ENCODE measurements at places on chromosomes 3 and 15. TPM values are rescaled to one million over a fixed set of nuclear protein-coding genes. Genes with fewer than 3 reads are reported as not detected.

DNA sequence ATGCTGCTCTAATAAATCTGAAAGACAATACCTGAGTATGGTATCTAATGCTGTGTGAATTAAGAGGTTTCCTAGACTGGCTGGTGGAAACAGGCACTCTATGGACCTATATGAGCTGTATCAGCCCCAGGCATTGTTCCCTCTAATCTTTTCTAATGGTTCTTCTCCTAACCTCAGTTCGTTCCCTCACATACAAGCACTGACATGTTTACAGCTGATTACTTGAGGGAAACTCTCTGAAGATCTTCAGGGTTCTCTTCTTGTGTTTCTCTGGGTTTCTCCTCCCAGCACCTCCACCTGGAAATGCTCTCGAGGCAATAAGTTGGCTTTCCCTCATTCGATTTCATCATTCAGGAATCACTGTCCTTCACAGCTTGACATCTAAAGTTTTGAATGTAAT lies 52.9 kb downstream of the KLF15 start:
- DNase-seq = no peak

GRCh38 chr3:38687321-38687720 lies 37.8 kb upstream of the SCN5A start:
- no peak for DNase-seq

Gene PHLDB2
- 11.3 TPM for total RNA-seq

DNA sequence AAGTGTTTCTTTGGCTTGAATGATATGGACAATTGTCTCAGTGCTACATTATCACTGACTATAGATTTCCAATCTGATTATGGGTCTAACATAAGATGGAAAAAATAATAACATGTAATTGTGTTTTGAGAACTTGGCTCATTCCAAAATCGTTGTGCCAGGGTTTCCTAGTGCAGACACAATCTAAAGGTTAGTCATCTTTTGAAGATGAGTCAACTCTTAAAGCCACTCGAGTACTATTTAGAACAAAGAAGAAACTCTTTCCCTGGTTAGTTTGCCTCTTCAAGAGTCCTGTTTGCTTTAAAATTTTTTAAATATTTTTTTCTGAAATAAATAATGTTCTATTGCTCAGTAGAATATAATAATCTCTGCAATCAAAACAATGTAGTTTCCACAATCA lies 301.0 kb downstream of the CADM2 start:
- DNase-seq = no peak

Gene CYP1A1
- total RNA-seq = 0.15 TPM

- no peak for DNase-seq
These were observed 592 bp downstream of the MOBP start for GRCh38 chr3:39468108-39468436.

GRCh38 chr15:90911302-90911623 lies 8.2 kb downstream of the MAN2A2 start:
- no peak for DNase-seq

GRCh38 chr15:74855857-74856256 lies 12.9 kb upstream of the ULK3 start:
- no peak for DNase-seq

Gene TM6SF1
- total RNA-seq = 0.69 TPM

Gene GOLGA6L7
- total RNA-seq = not detected

Gene CNTN4
- not detected for total RNA-seq

Gene MB21D2
- 7.8 TPM for total RNA-seq

Gene TMOD2
- 1.7 TPM for total RNA-seq

DNA sequence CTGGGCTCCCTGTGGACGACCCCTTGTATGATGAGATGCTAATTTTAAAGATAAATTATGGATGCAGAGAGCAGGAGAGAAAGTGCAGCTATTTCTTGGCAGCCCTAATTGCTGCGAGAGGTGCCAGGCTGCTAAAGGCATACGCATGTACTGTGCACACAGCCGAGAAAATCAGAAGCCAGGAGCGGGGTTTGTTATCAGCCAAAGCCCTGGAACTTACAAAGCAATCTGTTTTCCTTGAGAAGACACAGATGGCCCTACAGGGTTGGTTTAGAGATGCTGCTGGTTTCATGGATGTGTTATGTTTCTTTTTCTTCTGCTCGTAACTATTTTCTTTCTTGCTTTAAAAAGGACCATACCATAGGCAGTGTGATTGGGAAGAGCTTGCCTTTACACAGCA lies 11.7 kb upstream of the CCK start:
- no peak for DNase-seq

DNA sequence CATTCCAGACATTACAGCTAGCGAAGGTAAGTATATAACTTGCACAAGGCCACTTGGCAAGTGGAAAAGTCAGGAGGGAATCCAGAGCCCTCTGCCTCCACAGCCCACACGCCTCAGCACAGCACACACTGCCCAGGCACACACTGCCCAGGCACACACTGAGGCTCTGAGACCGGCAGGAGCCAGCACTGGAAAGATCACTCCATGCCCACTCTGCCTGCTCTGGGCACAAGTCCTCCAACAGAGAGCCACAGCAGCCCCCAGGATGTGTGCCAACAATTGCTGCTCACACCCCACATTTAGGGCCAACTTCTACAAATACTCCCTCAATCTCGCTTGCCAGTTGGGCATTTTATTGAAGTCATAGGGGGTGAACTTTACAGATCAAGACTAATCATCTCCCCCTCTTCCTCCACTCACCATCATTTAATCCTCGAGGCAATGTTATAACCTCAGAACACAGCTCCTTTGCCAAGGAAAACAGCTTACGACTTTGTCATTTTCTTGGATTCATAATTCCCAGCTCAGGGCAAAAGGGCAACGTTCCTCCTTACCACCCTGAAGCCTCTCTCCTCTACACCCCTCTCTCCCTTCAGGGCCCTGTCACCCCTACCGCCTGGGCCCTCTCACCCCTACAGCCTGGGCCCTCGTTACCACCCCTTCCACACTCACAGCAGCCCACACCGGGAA lies 53.0 kb upstream of the TPM1 start:
- DNase-seq = no peak

- no peak for DNase-seq
These were observed 20.6 kb upstream of the USP3 start for GRCh38 chr15:63483521-63484371.

Gene LRIG1
- 5.3 TPM for total RNA-seq

Gene MED12L
- 2.8 TPM for total RNA-seq

DNA sequence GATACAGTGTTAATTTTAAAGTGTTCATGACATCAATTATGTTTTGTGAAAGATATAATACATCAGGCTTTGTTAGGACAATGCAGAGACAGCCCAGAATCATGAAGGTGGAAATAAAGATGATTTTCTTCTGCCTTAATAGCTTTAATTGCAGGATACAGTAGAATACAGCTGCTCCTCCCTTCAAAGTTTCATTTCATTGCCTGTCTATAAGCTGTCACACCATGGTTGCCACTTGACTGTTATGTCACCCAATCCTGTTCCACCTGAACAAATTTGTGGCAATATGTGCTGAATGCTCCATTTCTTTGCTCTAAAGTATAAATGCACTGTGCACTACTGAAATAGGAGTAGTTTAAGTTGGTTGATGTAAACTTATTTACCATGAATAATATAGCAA lies 537.8 kb upstream of the ROBO2 start:
- DNase-seq = no peak

DNA sequence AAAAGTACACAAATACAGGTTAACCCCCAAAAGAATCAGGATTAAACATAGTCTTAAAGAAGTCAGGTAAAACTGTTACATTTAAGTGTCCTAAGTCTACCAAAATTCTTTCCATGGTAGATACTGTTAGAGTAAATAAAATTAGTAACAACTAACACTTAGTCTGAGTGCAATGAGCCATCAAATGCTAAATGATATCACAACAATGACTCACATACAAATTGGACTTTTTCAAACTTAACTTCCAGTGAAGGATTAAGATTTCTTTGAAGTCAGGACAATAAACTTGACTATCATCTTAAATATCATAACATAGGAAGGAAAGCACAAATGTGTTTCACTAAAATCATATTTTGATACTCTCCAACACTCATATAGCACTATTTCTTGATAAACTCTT lies 43.9 kb downstream of the ZNF148 start:
- no peak for DNase-seq

DNA sequence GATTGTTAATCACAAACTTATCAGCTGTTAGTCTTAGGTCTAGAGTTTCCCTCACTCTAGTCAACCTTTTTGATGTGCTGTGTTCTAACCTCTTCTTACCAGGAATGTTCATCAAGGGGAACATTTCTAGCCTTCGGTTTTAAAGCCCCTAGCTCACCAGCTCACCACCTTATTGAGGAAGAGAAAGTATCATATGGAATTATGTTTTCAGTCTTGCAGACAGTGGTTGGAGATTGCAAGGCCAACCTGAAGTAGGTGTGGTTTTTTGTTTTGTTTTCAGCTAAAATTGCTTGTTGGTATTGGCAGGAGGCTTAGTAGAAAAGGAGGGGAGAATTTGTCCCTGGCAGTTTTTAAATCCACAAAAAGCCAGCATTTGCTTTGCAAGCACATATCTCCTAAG lies 48.4 kb upstream of the CCDC80 start:
- DNase-seq = no peak

Gene GOLGA6D
- total RNA-seq = not detected

- DNase-seq = no peak
These were observed 7.1 kb downstream of the SCAMP2 start for GRCh38 chr15:74866090-74866489.

Gene PP2D1
- total RNA-seq = not detected

DNA sequence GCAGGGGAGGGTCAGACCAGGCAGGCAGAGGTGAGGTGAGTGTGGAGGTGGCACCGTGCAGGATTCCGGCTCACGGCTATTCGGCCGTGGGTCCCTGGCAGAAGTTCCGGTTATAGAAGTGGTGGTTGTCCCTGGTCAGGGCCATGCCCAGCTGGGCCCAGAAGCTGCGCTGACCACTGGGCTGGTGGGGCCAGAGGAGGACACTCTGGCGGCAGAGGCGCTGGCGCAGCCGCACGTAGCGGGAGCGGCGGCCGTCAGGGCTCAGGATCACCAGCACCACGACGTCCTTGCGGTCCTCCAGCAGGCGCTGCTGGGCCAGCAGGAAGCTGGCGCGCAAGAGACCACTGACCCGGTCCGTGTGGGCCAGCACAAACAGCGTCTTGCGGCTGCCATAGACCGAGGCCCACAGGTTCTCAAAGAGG lies 4.3 kb downstream of the TLR9 start:
- DNase-seq = no peak

Gene CPA3
- total RNA-seq = not detected

Gene CD47
- total RNA-seq = 89.7 TPM

Gene CD200
- total RNA-seq = not detected

GRCh38 chr15:88701561-88702095 lies 62.8 kb downstream of the ISG20 start:
- DNase-seq = peak; percentile 10

Gene DUOXA1
- total RNA-seq = not detected

- DNase-seq = no peak
These were observed 6.1 kb upstream of the SFMBT1 start for GRCh38 chr3:53051929-53052328.

- DNase-seq = no peak
These were observed 11.6 kb downstream of the NR1D2 start for GRCh38 chr3:23956701-23957100.

GRCh38 chr15:64314456-64314855 lies 41.5 kb downstream of the CSNK1G1 start:
- no peak for DNase-seq

Gene OSBPL10
- 88.1 TPM for total RNA-seq

Gene CCR3
- not detected for total RNA-seq

DNA sequence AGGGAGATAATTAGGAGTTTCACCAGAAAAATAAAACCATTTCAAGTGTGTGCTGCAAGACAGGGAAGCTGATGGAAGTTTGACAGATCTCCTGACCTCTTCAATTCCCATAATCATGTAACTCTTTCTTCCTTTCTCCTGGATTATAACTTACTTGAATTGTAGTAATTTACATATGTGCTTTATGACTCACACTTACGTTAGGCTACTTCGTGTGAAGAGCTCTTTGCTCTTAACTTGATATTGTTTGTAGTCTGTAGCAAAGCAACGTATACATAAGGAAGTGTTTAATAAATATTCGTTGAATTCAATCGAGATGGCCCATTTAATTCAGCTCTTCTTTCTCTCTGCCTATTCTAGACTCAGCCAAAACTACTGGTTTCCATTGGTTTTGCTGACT lies 23.5 kb downstream of the ROBO2 start:
- no peak for DNase-seq

Gene PPARG
- 88.1 TPM for total RNA-seq

- no peak for DNase-seq
These were observed 153.4 kb upstream of the MME start for GRCh38 chr3:154926721-154927120.

Gene MASP1
- not detected for total RNA-seq

Gene GOLGA6A
- 0.05 TPM for total RNA-seq

DNA sequence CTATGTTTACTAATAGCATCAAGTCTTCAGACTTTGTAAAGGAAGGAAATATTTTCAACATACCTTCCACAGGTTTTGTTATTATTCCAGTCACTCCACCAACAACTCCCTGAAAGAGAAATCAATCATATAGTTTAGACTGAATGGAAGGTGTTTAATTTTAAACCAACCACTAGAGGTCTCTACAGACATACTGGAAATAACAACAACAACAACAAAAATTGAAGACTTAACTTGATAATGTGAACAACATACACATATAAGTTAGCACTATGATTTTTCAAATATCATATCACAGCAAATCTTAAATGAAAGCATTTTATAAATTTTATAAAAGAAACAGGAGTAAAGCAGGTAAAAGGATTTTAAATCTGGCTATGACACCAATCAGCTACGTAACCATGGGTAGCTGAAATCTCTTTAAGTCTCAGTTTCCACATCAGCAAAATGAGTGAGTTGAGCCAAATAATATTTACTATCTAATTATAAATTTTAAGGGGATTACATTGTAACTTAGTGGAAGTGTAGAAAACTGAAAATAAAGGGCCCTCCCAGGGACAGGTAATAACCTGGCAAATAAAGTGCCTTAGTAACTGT lies 188.2 kb downstream of the VPS13C start:
- no peak for DNase-seq

Gene SUSD5
- total RNA-seq = 16.3 TPM

Gene BLM
- 23.9 TPM for total RNA-seq

Gene FILIP1L
- 3.2 TPM for total RNA-seq

DNA sequence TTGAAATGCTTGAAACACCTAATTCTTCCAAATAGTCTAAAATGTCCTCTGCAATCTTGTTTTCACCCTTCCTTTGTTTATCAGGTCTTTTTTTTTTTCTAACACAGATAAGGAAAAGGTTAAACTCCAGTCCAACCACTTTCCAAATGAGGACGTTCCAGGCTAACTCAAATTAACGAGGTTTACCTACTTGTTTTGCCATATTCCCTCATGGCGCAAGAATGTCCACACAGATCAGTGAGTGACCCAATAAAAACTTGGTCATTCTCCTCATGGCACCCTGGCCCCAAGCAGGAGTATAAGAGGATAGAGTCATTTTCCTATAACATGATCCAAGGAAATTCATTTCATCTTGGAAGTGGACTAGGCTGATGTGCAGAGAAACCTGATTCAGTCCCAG lies 6.6 kb upstream of the LIPC start:
- DNase-seq = no peak

- DNase-seq = peak; percentile 41
These were observed 26.4 kb upstream of the PDE8A start for GRCh38 chr15:84955089-84955848.

GRCh38 chr3:193917158-193917557 lies 218.8 kb upstream of the HES1 start:
- DNase-seq = no peak

- DNase-seq = no peak
These were observed 278.1 kb downstream of the THSD4 start for GRCh38 chr15:71393383-71393782.

- no peak for DNase-seq
These were observed 24.6 kb downstream of the GORASP1 start for GRCh38 chr3:39082666-39083313.

Gene PRR23E
- not detected for total RNA-seq
